ENCODE measurements at places on chromosomes 7 and 10.

- DNase-seq: no peak
These were observed 21.0 kb downstream of the ZCWPW1 start for GRCh38 chr7:100407285-100408180.

DNA sequence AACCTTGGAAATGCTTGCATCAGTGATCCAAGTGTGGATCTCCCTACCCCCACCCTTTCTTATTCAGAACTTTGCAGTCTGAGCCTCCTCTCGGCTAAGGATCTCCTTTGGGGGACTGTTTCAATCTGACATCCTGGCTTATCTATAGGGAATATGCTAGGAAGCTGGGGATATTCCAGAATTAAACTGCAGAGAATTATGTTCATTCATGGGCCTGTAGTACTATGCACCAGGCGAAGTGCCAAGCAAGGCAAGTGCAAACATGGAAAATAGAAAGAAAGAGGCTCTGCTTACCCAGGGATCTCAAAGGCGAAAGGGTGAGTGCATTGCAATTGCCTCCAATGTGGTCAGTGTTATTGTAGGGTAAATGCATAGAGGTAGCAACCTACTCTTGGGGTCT is 96.5 kb downstream of the CACNB2 start:
- no peak for DNase-seq

DNA sequence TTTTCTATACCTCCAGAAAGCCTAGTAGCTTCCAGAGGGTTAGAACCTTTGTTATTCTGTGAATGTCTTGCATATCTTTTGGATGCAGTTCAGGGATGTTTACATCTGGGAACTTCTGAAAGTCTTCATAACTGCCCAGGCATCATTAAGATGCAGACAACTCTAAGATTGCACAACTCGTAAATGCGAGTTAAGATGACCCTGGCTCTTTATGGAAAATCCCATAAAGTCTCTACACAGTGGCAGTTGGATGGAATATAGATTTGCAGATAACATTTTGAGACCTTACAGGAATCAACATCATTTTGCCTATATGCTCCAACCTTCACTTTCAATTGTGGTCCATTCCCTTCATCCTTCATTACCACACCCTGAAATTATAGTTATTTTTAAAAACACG is 151.7 kb downstream of the CREB5 start:
- no peak for DNase-seq

DNA sequence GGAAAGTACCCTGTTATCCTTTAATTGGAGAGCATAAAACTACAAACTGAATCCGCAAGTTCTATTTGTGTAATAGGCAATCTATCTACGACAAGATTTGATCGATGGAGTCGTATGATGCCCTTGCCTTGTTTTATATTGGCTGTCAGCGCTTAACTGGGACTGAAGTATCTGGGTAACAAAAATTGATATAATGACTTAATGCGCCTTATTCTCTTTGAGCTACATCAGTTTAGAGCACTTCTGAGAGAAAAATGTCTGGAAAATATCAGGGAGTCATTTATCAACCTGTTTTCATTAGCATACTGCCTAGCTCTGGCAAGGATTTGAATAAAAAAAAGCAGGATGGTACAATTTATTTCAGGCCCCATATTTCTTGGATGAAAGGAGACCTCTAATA is 262.1 kb downstream of the LRMDA start:
- no peak for DNase-seq

- DNase-seq: no peak
These were observed 153.2 kb upstream of the LYZL2 start for GRCh38 chr10:30782537-30783461.

DNA sequence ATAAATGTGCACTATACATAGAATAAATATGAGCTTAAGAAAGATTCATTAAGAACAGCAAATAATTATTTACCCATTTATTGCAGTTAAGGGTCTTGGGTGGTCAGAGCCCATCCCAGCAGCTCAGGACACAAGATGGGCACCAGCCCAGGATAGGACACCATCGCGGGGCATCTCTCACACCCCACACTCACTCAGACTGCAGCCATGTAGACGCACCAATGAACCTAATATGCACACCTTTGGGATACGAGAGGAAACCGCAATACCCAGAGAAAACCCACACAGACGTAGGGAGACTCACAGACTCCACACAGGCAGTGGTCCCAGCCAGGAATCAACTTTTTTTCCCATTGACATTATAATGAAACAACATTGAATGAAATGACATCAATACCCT is 36.0 kb downstream of the CARD11 start:
- DNase-seq: no peak

GRCh38 chr7:26525398-26526264 is 234.0 kb downstream of the SNX10 start:
- DNase-seq: no peak

DNA sequence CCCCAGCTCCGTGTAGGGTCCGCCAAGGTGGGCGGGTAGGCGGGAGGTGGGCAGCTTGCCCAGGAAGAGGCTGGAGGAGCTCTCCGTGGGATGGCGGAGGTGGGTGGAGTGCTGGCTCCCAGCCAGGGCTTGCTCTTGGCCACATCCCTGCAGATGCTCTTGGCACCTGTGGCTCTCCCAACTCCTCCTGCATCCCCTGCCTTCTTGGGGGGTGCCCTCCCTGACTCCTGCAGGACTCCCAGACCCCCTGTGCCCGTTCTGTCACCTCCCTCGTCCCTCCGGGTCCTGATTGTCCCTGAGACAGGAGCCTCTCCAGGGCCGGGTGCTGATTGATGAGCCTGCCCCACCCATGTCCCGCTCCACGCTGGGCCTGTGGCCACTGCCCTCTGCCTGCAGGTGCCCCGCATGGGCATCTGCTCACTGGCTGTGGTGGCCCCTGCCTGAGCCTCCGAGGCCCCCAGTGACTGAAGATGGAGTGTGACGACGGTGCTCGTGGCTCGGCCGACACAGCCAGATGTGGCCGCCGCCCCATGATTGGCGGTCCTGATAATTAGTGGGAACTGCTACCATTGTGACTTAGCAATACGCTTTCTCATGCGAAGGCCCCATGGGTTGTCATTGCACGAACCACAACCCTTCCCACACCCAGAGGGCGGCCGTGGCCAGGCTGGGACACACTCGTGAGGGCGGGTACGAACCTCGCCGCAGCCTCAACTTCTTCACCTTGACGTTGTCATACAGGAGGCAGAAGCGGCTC is 23.6 kb downstream of the CFAP46 start:
- no peak for DNase-seq
